H1 (cell line): ENCODE measurements at places on chromosomes 4 and X. TPM values are rescaled to one million over a fixed set of nuclear protein-coding genes. Genes with fewer than 3 reads are reported as not detected.

DNA sequence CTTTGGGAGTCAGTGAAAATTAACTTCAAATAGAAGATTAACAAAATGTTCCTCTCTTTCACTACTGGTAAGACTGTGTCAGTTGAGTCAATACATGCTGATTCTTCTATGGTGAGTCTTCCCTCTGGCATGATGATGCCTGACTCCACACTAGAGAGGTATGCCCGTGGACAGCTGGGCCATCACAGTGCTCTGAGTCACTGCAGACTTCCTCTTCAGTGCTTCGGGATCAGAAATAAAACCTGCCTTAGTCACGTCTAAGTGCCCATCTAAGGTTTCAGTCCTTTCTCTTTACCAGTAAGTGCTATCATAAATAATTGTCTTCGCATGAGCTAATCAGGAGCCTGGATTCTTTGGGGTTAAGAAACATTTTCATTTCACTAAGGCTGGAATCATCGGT lies 1.6 kb upstream of the ASB5 start:
- H3K4me1 ChIP-seq, result no peaks in the 10 kb centered on the region
- H3K27ac ChIP-seq, result no peak overlapping the region
- DNase-seq, result peak; percentile 13
- H3K36me3 ChIP-seq, result no peaks in the 10 kb centered on the region
- H3K4me3 ChIP-seq, result no peak overlapping the region

- H3K27ac ChIP-seq, result no peak overlapping the region
- no peak overlapping the region for H3K4me3 ChIP-seq
- no peaks in the 10 kb centered on the region for H3K4me1 ChIP-seq
- H3K27me3 ChIP-seq, result no peaks in the 10 kb centered on the region
- no peak for DNase-seq
Measured at GRCh38 chr4:84799318-84799717, 167.2 kb downstream of the WDFY3 start.

DNA sequence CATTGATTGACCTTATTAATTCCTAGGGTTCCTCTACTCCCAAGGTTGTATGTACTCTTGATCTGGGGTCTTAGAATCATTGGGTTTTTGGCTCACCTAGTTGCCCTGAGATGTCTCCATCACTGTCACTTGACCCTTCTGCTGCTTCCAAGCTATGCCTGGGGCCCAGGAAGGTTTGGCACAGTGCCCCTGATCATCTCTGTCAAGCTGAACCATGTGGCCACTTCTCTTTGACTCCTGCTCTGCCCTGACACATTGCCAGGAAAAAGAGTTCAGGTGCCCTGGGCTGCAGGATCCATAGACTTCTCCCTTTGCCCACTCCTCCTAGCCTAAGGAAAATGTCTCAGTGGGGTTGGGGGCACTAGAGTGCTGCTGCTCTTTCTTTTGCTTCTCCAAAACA lies 3.9 kb upstream of the CHST7 start:
- no peak for DNase-seq
- no peaks in the 10 kb centered on the region for H3K27me3 ChIP-seq
- H3K4me1 ChIP-seq, result peaks cover 5% of the 10 kb centered on the region; the same call in 1 of the 2 replicates
- H3K4me3 ChIP-seq, result no peak overlapping the region
- no peak overlapping the region for H3K27ac ChIP-seq
- no peaks in the 10 kb centered on the region for H3K36me3 ChIP-seq

- H3K27me3 ChIP-seq, result no peaks in the 10 kb centered on the region
- no peaks in the 10 kb centered on the region for H3K4me1 ChIP-seq
- DNase-seq, result no peak
- H3K27ac ChIP-seq, result no peak overlapping the region
- H3K4me3 ChIP-seq, result no peak overlapping the region
Measured at GRCh38 chr4:145207934-145208333, 27.5 kb upstream of the OTUD4 start.

- no peak for DNase-seq
- H3K36me3 ChIP-seq, result no peaks in the 10 kb centered on the region
- no peaks in the 10 kb centered on the region for H3K27me3 ChIP-seq
- H3K27ac ChIP-seq, result no peak overlapping the region
- H3K4me3 ChIP-seq, result no peak overlapping the region
Measured at GRCh38 chrX:119042996-119043395, 29.8 kb upstream of the CT47C1 start.

MAGEB5 gene
- total RNA-seq, result not detected in 2 replicates

DNA sequence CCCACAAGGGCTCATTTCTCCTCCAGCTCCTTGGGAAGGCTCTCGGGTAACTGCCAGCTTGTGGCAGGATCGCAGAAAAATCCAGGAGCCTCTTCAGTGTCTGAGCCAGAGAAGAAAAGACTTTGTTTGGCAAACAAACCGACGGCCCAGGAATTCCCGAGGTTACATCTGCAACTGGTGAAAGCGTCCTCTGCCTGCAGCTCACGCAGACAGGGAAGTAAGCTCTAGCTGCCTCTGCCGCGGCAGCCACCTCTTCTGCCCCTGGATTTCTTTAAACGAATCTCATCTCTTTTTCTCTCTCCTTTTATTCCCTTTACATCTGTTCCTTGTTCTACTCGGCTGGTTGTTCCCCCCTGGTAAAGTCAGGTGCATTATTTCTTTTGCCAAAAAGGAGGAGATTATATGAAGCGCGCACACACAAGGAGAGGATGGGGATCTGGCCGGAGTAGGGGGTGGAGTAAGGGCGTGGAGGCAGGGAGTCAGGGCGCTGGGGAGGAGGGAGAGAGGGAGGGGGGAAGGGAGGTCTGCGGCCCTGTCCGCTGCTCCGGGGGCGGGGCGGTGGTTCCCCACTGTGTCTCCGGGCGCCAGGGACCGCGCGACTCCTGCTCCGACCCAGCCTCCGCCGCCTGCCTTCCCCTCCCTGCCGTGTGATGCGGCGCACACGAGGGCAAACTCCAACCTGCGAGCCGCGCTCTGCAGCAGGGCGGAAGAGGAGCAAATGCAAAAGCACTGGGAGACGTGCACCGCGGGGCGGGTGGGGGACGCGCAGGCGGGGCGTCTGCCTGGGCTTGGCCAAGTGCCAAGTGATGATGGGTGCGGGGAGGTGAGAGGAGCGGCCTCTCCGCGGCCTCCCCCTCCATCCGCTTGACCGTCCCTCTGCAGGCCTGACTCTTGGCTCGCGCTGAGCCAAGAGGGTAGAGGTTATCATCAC lies at the start of gene DCHS2:
DCHS2 (minus strand) TSS at position 459 of the 931 bp plus-strand sequence; CDS start at position 15, 444 bp downstream.
- peaks cover 4% of the 10 kb centered on the region for H3K4me1 ChIP-seq
- DNase-seq, result no peak
- peaks cover 24% of the 10 kb centered on the region for H3K27me3 ChIP-seq
- no peak within 1 kb of the TSS for H3K27ac ChIP-seq
- H3K36me3 ChIP-seq, result no peaks in the 10 kb centered on the region

L1CAM gene
- 38.7 and 43.0 TPM in 2 replicates for total RNA-seq

DNA sequence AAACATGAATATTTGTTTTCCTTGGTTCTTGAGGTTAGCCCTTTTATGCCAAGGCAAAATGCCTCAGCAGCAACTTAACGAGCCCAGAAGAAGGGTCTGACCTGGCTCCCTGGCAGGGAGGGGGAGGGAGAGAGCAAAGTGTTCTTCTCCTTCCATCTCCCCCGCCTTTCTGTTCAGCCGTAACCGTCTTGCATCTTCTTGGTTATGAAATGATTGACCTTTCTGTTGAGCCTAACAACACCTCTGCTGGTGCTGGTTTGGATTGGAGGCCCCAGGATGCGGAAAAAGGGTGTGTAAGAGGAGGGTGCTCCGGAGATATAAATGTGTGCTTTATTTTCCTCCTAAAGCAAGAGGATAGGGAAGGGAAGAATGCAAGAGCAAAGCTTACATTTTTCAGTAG lies 44.7 kb downstream of the PTTG2 start:
- peaks cover 29% of the 10 kb centered on the region for H3K4me1 ChIP-seq
- no peak overlapping the region for H3K4me3 ChIP-seq
- no peaks in the 10 kb centered on the region for H3K27me3 ChIP-seq
- no peaks in the 10 kb centered on the region for H3K36me3 ChIP-seq

ARFIP1 gene
- total RNA-seq, result 36.3 and 38.0 TPM in 2 replicates

DNA sequence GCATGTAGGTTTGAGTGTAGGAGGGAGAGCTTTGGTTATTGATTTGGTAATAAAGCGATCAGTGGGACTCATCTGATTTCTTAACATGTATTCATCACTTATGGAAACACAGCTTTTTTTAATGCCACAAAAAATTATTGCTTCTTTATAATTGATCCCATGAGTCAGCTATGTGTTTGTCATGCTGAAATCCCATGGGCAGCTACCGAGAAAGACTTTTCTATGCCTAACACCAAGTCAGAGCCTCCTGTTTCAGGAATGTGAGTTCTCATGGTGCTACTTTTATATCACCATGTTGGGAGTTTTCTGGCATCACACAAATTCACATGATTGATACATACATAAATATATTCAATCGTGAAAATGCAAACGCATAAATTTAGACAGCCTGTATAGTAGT lies 165.7 kb downstream of the RAPGEF2 start:
- no peak overlapping the region for H3K4me3 ChIP-seq
- DNase-seq, result no peak
- no peaks in the 10 kb centered on the region for H3K4me1 ChIP-seq
- no peak overlapping the region for H3K27ac ChIP-seq
